T-helper 9 cell (primary cell): ENCODE measurements at places on chromosomes 3 and 15.

DNA sequence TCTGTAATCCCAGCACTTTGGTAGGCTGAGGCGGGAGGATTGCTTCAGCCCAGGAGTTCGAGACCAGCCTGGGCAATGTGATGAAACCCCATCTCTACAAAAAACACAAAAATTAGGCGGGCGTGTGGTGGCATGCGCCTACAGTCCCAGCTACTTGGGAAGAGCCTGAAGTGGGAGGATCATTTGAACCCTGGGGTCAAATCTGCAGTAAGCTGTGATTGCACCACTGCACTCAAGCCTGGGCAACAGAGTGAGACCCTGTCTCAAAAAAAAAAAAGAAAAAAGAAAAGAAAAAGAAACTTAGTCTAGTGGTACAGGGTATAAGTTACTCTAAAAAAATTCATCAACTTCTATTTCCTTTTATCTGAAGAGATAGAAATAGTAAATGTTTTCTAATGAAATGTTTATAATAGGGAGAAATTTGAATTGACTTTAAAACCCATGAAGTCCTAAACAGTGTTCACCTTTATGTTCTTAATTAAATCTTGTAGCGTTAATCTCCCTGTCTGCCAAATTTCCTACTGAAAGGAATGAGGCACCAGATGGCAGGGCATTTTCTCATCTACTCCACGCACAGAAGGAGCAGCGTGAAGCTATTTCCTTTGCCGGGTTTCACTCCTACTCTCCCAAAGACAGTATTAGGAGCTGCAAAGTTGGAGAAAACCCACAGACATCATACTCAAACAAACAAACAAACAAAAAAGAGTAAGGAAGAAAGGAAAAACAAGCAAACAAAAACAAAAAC, 1.9 kb downstream of the PCLAF start:
- DNase-seq = no peak

DNA sequence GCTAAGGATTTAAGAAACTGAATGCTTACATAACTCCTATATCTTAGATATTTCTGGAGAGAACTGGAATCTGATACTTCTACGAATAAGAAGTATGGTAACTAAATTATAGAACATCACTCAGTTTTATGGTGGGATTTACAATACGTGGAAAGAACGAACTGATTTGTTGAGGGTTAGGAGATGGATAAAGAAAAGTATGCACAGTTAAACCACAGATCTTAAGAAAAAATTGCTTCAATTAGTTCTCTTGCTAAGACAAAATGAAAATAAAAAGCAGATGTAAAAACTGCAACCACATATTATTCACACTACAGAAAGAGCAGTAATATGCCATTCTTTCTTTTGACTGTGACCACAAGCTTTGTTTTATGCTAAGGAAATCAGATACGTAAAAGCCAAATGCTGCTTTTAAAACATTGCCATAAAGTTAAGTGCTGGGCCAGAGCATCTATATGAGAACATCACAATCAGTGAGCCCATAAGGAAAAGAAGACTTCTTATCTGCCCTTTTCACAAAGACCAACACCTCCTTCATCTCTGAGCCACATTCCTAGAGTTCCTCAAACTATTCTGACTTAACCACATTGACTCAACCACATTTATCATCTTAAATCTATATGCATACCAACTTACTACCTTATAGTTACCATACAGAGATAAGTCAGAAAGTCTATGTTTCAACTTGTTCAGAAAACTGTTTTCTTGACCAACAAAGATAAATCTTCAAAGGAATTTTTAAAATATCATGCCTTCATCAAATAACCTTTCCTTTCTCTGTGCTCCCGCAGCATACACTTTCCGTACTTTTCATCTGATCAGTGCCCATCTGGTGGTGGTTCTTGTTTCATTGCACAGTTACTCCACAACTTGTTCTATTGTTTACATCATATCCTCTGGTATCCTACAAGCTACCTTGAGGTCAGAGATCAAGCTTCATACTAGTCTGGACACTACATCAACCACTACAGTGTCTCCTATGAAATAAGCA, 61.7 kb downstream of the FSIP1 start:
- no peak for DNase-seq

DNA sequence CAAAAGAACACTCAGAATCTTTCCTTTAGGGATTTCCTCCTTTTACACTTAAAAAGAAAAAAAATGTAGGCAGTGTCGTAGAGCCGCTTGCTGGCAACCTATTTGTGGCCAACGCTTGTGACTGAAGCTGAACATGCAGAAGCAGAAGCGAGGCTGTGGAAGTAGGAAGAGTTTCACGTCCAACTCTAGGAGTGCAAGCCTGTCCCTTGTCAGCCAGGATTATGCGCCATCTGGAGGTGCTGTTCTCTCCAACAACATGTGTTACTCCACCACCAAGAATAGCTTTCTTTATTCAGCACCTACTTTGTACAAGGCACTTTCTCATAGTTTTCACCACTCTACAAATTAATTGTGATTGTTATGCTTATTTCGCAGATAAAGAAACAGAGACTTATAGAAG, 223.2 kb upstream of the LMCD1 start:
- DNase-seq = no peak

- no peak for DNase-seq
Observed at GRCh38 chr3:154872074-154872473, 208.0 kb upstream of the MME start.

DNA sequence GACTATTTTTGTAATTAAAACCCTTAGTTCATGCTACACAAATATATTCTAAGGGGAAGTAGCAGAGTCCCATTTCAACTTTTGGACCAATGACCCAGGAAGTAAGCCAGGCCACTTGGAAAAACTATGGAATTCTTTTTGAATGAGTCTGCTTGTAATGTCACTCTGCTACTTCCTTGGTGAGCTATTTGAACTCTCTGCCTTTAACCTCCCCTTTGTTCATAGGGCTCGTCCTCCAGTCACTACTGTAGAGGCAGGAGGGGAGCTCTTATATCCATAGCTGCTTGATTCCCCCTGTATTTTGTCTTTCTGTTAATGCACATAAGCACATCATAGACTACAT, 119.6 kb downstream of the UACA start:
- DNase-seq = no peak

GRCh38 chr3:185207931-185208746, 45.7 kb downstream of the EHHADH start:
- no peak for DNase-seq

GRCh38 chr3:139953131-139953910, 18.3 kb downstream of the CLSTN2 start:
- no peak for DNase-seq

- no peak for DNase-seq
Observed at GRCh38 chr15:71779073-71779797, 31.1 kb upstream of the NR2E3 start.

GRCh38 chr15:69926006-69926405, 171.7 kb downstream of the TLE3 start:
- DNase-seq = no peak

- no peak for DNase-seq
Observed at GRCh38 chr3:158260392-158260791, 150.5 kb downstream of the RSRC1 start.

- DNase-seq = no peak
Observed at GRCh38 chr3:4421121-4421520, 45.9 kb downstream of the SUMF1 start.

GRCh38 chr3:57227930-57228751, 612 bp downstream of the APPL1 start:
- DNase-seq = peak; percentile 28
